ENCODE measurements at places on chromosomes 3 and 15. TPM values are rescaled to one million over a fixed set of nuclear protein-coding genes. Genes with fewer than 3 reads are reported as not detected.
A peak's percentile ranks its signal among the peaks of the same experiment; 100 is the strongest.

- H3K4me3 ChIP-seq, result no peak overlapping the region
- DNase-seq, result no peak
- H3K4me1 ChIP-seq, result no peaks in the 10 kb centered on the region
- H3K27ac ChIP-seq, result no peak overlapping the region
Observed at GRCh38 chr3:78235841-78236240, 1195.9 kb downstream of the ROBO2 start.

- DNase-seq, result no peak
- H3K27ac ChIP-seq, result peak overlapping the region; percentile 66
- no peaks in the 10 kb centered on the region for H3K36me3 ChIP-seq
- no peak overlapping the region for H3K4me3 ChIP-seq
Observed at GRCh38 chr3:128523591-128523990, 30.6 kb upstream of the GATA2 start.

DNA sequence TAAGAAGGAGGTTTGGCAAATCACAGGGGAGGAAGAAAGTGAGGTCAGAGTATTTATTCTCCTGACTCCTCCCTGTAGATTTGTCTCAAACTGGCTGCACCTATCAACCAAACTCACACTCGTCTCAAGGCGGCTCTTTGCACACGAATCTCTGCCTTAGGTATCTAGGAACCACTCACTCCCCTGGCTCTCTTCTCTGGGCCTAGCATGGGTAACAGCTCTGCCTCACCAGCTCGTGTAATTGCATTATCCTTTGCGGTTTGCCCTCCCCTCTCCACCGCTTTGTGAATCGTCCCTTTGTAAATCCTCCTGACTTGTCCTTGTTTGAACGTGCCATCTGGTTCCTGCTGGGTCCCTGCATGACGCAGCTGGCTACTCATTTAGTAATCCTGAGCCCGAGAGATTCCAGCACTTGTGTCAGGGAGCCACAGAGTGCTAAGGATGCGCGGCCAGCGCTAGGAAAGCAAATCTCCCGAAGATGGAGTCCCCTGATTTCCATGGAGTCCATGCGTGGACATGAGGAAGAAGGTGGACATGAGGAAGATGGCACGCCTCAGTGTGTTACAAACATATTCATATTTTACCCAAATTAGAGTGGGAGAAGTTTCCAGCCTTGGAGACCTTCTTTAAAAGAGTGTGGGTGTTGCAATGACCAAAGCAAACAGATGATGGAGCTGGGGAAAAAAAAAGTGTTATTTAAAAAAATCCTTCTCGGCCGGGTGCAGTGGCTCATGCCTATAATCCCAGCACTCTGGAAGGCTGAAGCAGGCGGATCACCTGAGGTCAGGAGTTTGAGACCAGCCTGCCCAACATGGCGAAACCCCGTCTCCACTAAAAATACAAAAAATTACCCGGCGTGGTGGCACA, 26.7 kb downstream of the NRROS start:
- H3K4me3 ChIP-seq, result no peak overlapping the region
- peaks cover 12% of the 10 kb centered on the region for H3K36me3 ChIP-seq
- H3K4me1 ChIP-seq, result peaks cover 17% of the 10 kb centered on the region
- no peak for DNase-seq

- H3K4me1 ChIP-seq, result peaks cover 51% of the 10 kb centered on the region
- no peak overlapping the region for H3K27ac ChIP-seq
- H3K36me3 ChIP-seq, result no peaks in the 10 kb centered on the region
- DNase-seq, result no peak
Observed at GRCh38 chr3:123070510-123070909, 3.7 kb downstream of the PDIA5 start.

DNA sequence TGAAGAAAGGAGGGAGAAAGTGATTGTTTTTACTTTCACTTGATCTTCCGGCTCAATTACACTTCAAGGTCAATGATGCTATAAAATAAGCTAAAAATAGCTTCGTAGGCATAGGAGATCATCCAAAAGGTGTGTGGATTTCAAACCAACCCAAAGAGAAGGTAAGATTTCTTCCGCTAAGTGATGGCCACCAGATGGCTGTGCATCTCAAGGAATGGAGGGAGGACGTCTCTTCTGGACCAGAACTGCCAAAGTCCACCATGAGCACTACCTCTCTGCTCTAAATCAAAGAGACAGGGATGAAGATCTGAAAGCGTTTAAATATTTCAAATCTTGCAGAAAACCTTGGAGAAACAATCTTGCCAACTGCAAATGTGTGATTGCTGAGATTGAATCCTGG, 199.1 kb upstream of the ZPLD1 start:
- H3K4me1 ChIP-seq, result no peaks in the 10 kb centered on the region
- no peak overlapping the region for H3K27ac ChIP-seq
- H3K36me3 ChIP-seq, result no peaks in the 10 kb centered on the region
- no peak for DNase-seq

GRCh38 chr3:98432575-98432974, 30.4 kb upstream of the OR5K1 start:
- DNase-seq, result no peak
- no peaks in the 10 kb centered on the region for H3K4me1 ChIP-seq
- no peaks in the 10 kb centered on the region for H3K27me3 ChIP-seq
- H3K27ac ChIP-seq, result no peak overlapping the region
- H3K36me3 ChIP-seq, result no peaks in the 10 kb centered on the region
- no peak overlapping the region for H3K4me3 ChIP-seq

- H3K27ac ChIP-seq, result no peak overlapping the region
- H3K4me3 ChIP-seq, result no peak overlapping the region
- no peak for DNase-seq
- no peaks in the 10 kb centered on the region for H3K27me3 ChIP-seq
- H3K36me3 ChIP-seq, result peaks cover under 1% of the 10 kb centered on the region
Observed at GRCh38 chr3:138800248-138800647, 34.5 kb downstream of the PIK3CB start.

DNA sequence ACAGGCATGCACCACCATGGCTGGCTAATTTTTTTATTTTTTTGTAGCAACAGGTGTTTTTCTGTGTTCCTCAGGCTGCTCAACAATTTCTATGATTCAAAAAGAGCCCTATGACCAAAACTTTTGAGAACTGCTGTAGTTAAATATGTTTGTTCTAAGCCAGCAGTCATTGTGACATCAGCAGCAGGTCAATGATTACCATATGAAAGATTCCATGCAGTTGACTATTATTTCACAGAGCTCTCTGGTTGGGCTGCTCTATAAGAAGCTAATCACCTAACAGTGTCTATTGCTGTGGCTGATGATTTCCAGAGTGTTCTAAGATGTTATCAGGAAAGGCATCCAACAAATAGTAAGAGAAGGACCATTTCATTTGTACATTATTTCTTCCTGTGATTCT, at the start of gene CCDC54:
Gene CCDC54 (plus strand): TSS at position 289 of the 400 bp plus-strand sequence. CDS start 149 bp downstream, outside the sequence.
- no peaks in the 10 kb centered on the region for H3K36me3 ChIP-seq
- no peaks in the 10 kb centered on the region for H3K27me3 ChIP-seq
- H3K4me1 ChIP-seq, result no peaks in the 10 kb centered on the region
- no peak within 1 kb of the TSS for H3K27ac ChIP-seq
- no peak within 1 kb of the TSS for H3K4me3 ChIP-seq

DNA sequence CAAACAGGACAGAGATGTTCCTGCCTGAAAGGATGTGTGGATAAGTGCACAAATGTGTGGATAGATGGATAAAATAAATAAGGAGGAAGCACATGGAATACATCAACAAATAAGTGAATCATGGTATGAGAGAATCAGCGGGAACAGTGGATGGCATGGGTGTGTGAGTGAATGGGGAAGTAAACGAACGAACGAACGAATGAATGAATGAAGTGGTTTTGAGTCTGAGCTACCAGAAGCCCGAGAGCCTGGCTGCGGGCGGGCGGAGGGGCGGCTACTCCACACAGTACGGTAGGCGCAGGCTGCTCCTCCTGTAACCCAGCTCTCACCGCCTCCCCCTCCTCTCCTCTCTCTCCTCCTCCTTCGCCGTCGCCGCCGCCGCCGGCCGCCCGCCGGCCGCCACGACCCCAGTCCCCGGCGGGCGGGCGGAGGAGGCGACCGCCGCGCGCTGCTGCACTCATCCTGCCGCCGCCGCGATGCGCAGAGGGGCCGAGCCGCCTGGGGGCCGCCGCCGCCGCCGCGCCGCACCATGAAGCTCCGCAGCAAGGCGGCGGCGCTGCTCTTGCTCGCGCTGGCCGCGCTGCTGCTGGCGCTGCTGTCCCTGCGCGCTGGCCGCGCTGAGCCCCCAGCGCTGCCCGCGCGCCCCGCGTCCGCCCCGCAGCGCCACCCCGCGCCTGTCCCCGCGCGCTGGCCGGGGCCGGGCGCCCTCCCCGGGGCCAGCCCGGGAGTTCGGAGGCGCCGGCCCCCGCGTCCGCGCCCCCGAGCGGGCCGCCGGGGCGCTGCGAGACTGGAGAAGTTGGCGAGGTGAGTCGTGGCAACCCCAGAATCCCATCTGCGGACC, at the start of gene GXYLT2:
Gene GXYLT2 (plus strand): TSS at position 342 of the 841 bp plus-strand sequence. CDS start 188 bp downstream, at position 530.
- no peaks in the 10 kb centered on the region for H3K36me3 ChIP-seq
- peak; percentile 70 for DNase-seq
- H3K4me3 ChIP-seq, result peak within 1 kb of the TSS; percentile 49
- peaks cover 26% of the 10 kb centered on the region for H3K4me1 ChIP-seq
- H3K27me3 ChIP-seq, result peaks cover 23% of the 10 kb centered on the region
- peak within 1 kb of the TSS; percentile 43 for H3K27ac ChIP-seq

GRCh38 chr3:53154881-53155285, 6.1 kb upstream of the PRKCD start:
- peaks cover 75% of the 10 kb centered on the region for H3K4me1 ChIP-seq
- H3K27me3 ChIP-seq, result peaks cover 11% of the 10 kb centered on the region
- H3K36me3 ChIP-seq, result no peaks in the 10 kb centered on the region
- H3K27ac ChIP-seq, result peak overlapping the region; percentile 73

DNA sequence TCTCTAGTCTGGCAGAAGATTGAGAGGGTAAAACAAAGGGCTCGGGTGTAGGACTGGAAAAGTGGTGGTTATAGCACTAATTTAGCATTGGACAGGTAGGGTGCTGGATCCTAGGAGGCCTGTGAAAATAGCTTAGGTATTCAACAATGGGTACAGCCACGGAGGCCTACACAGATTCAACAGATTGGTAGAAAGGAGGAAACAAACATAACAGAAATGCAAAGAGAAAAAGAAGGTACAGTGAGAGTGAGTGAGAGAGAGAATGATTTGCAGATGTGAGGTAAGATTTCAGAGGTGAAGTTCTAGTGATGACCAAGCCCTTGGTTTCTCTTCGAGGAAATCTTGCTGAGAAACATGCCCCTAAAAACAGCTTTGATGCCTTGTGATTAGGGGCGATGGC, 37.9 kb downstream of the ADIPOQ start:
- no peaks in the 10 kb centered on the region for H3K36me3 ChIP-seq
- H3K4me1 ChIP-seq, result no peaks in the 10 kb centered on the region
- no peak overlapping the region for H3K27ac ChIP-seq
- no peaks in the 10 kb centered on the region for H3K27me3 ChIP-seq
- no peak for DNase-seq

DNA sequence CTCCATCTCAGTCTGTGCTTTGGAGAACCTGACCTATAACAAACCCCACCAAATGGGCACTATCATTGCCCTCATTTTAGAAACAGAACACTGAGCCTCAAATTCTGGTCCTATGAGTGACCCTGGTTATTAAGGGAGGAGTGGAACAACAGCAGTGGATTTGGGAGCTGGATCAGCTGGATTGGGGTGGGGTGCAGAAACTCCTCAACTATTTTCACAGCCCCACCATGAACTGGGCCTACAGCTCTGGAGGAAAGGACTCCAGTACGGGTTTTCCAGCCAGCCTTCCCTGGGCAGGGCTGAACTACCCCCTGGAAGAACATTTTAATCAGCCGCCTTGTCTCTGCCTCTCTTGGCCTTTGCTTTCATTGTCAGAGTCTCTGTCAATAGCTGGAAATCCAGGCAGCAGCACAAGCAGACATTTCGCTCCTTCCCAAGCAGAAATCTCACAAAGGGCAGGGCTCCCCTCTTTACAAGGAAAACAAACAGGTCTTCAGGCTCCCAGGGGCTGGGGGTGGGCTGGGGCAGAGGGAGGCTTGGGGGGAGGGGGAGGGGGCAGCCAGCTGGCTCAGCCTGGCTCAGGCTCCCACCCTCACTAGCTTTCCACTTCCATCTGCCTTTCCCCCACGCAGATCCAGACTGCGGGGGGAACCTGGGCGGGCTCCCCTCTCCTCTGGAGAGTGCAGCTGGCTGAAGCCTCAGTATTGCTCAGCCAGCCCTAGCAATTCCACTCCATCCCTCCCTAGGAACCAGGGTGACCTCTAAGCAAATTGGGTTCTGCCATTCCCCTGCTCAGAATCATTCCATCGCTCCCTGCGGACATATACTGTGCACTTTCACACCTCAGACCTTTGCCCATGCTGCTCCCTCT, 13.7 kb upstream of the TLE3 start:
- no peaks in the 10 kb centered on the region for H3K27me3 ChIP-seq
- no peak for DNase-seq
- peak overlapping the region; percentile 6 for H3K4me3 ChIP-seq
- H3K36me3 ChIP-seq, result no peaks in the 10 kb centered on the region

GRCh38 chr3:15207836-15208504, 1.9 kb downstream of the CAPN7 start:
- peaks cover 36% of the 10 kb centered on the region for H3K4me1 ChIP-seq
- no peaks in the 10 kb centered on the region for H3K27me3 ChIP-seq
- peaks cover 37% of the 10 kb centered on the region for H3K36me3 ChIP-seq
- peak overlapping the region; percentile 88 for H3K4me3 ChIP-seq
- no peak for DNase-seq
- H3K27ac ChIP-seq, result peak overlapping the region; percentile 98

GRCh38 chr3:22835041-22835440, 368.1 kb upstream of the UBE2E2 start:
- no peak overlapping the region for H3K27ac ChIP-seq
- no peak for DNase-seq
- H3K4me1 ChIP-seq, result peaks cover 18% of the 10 kb centered on the region
- no peaks in the 10 kb centered on the region for H3K27me3 ChIP-seq
- H3K36me3 ChIP-seq, result no peaks in the 10 kb centered on the region

GRCh38 chr15:85955501-85956391, 123.9 kb upstream of the AGBL1 start:
- H3K4me1 ChIP-seq, result no peaks in the 10 kb centered on the region
- no peaks in the 10 kb centered on the region for H3K36me3 ChIP-seq

The XYLB gene
- 2.7 TPM for total RNA-seq

The MAP2K1 gene
- total RNA-seq, result 53.6 TPM

The HTR3E gene
- total RNA-seq, result not detected

The SLC12A1 gene
- total RNA-seq, result not detected

The DUOX2 gene
- 4.0 TPM for total RNA-seq

The RBP2 gene
- 3.1 TPM for total RNA-seq

The TMEM45A gene
- total RNA-seq, result 17.2 TPM

The CCR3 gene
- not detected for total RNA-seq

The EEF1AKMT4 gene
- 2.6 TPM for total RNA-seq

The CCR9 gene
- not detected for total RNA-seq

The GRM2 gene
- 0.15 TPM for total RNA-seq
